Dorsolateral prefrontal cortex (tissue), 122 donors: ENCODE measurements at places on chromosomes 2 and 18.

DNA sequence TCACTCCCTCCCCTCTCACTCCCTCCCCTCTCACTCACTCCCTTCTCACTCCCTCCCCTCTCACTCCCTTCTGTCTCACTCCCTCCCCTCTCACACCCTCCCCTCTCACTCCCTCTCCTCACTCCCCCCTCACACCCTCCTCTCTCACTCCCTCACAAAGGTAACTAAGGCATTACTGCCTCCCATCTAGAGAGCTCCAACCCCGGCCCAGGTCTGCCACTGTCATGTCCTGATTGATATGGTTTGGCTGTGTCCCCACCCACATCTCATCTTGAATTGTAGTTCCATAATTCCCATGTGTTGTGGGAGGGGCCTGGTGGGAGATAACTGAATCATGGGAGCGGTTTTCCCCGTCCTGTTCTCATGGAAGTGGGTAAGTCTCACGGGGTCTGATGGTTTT lies 359.9 kb upstream of the MYT1L start:
- no peak for DNase-seq

DNA sequence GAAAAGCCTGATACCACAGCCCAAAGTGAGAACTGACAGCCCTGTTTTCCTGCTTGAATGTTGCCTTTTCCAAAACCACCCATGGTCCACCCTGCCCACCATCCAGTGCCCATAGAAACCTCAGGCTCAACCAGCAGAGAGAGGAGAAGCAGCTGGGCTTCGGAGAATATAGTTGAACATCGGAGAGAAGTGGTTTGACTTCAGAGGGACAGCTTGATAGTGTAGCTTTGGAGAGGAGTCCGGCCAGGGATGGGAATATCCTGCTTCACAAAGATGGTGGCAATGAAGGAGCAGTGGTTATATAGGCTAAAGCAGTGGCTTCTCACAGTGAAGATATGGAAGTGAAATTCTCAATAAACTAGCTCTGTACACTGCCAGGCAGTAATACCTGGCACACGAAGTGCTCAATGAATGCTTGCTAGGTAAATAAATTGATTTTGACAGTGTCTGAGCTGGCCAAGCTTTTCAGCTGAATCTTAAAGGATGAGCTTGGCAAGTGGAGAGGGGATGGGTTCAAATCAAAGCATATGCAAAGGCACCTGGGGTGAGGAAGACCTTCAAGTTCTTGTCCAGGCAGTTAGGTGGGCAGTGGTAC lies 21.2 kb downstream of the AFF3 start:
- no peak for DNase-seq

GRCh38 chr2:33513480-33513879 lies 37.0 kb downstream of the RASGRP3 start:
- no peak for DNase-seq

- no peak for DNase-seq
Observed at GRCh38 chr18:63346031-63346430, 21.0 kb downstream of the KDSR start.

DNA sequence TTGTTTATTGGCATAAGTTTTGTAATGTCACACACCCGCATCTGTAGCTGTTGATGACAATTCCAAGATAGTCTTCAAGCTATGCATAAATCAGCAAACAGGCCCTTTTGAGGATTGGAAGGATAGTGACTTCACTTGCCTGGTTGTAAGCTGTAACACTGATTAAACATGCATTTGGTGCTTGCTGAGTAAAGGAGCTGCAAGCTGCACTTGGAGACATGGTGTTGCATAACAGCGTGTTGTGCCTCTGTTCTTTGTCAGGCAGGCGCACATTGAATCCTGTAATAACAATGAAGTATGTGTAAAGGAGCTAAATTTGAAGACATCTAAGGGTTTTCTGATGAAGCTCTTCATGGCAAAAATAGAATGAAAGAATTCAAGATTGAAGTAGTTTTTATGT lies 68.7 kb upstream of the TTC27 start:
- DNase-seq, result peak; percentile 85

DNA sequence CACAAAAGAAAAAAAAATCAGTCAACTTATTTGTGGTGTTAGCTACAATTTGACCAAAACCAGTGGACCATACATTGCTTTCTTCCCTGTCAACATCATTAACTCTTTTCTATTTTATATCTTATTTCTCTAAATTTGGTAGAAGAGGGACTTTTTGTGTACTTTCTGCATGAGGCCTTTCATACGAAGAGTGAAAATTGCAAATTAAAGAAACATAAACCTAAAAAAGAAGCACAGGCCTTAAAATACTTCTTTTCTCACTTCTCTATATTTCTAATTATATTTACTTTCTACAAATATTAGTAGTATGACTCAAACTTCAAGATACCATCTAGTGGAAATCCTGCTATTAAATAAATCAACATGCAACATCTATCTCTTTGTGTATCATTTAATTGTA lies 1073.4 kb upstream of the ZEB2 start:
- no peak for DNase-seq

DNA sequence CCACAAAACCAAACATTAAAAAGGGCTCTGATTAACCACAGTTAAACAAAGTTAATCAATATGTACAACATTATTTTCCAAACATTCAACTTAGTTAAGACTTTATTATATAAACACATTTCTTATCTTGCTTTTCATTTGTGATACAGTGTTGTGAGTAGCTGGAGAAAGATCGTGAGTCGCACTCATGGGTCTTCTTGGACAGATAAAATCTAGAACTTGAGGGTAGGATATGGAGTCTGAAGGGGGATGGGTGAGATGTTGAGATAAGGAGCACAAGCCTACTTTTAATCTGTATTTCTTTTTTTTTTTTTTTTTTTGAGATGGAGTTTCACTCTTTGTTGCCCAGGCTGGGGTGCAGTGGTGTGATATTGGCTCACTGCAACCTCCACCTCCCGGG lies 22.6 kb upstream of the TMEM214 start:
- DNase-seq, result no peak

GRCh38 chr18:80244956-80245730 lies 2.2 kb downstream of the PARD6G start:
- no peak for DNase-seq

DNA sequence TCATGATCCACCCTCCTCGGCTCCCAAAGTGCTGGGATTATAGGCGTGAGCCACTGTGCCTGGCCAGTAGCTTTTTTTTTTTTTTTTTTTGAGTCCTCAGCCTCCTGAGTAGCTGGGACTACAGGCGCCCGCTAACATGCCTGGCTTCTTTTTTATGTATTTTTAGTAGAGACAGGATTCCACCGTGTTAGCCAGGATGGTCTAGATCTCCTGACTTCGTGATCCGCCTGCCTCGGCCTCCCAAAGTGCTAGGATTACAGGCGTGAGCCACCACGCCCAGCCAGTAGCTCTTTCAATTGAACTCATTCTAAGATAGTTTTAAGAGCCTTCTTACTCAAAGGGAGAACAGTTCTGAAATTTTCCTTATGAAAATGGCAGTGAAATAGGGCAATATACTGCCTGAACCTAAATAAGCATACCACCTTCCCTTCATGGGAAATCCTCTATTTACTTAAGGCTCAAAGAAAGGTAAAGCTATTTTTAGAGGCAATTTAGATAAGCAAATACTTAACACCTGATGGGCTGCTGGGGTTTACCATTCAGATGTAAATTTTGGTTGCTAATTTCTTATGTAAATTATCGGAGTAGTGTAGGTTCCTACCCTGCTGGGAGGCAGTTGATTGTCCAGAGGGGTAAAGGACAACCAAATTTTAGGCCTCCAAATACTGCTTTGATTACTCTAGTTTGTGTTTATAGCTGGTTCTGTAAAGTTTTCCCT lies 144.7 kb downstream of the GREB1L start:
- DNase-seq, result no peak

GRCh38 chr2:154914561-154914960 lies 216.1 kb downstream of the KCNJ3 start:
- no peak for DNase-seq

DNA sequence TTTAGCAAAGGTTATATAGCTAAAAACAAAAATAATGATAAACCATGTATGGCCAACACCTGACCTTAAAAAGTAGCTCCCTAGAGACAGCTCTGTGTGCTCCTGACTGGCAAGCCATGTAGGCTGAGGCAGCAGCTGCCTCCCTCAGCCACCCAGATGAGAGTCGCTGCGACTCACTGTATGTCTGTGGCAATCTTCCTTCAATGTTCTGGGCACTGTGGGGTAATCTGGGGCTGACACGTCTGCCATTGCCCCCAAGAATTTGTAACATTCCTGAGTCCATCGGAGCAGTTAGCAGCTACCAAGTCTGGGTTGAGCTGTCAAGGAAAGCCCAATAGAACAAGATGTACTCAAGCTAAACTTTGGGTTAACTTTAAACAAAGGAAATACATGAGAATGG lies 106.4 kb upstream of the DAPL1 start:
- DNase-seq, result no peak

- no peak for DNase-seq
Observed at GRCh38 chr2:223487214-223487846, 114.8 kb downstream of the SCG2 start.

- no peak for DNase-seq
Observed at GRCh38 chr18:908758-909724, 4.4 kb downstream of the ADCYAP1 start.

DNA sequence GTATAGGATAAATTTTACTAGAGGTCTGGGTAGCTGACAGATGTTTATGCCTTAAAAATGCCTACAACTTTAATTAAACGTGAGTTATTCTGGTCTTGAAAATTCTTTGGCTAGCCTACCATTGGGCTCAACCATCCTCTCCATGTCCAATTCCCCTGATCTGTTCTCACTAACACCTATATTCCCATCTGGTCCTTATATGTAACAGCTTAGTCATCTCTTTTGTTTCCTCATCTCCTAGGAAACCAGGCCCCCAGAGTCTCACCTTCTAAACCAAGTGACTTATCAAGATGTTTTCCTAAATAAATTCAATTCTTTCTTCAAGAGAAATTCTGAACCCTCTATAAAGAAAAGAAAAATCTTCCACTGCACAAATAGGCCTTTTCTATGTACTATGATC lies 148.5 kb downstream of the TTC32 start:
- DNase-seq, result no peak

DNA sequence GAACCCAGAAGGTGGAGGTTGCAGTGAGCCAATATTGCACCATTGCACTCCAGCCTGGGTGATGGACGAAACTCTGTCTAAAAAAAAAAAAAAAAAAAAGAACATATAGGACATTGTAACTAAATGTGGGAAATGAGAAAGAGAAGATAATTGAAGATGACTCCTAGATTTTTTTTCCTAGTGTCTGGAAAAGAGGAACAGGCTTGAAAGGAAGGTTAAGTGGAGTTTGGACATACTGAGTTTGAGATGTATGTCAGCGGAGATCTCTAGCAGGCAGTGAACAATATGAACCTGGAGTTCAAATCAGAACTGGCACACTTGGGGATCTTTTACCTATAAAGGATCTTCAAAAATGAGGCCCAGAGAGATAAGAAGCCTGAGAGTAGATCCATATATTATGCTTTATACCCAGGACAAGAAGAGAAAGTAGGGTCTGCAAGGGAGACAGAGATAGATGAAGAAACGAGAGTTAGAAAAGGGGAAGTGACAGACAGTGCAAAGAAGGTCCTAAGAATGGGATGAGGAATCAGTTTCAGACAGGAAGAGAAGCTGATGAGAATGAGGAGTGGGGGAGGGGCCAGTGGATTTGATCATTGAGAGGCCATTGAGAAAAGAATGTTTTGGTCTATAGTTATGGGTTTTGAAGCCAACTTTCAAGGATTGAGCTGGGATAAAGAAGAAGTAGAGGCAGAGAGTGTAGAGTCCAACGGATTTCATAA lies 46.9 kb upstream of the CD28 start:
- no peak for DNase-seq

- no peak for DNase-seq
Observed at GRCh38 chr18:54222922-54223567, 1.4 kb downstream of the MBD2 start.

DNA sequence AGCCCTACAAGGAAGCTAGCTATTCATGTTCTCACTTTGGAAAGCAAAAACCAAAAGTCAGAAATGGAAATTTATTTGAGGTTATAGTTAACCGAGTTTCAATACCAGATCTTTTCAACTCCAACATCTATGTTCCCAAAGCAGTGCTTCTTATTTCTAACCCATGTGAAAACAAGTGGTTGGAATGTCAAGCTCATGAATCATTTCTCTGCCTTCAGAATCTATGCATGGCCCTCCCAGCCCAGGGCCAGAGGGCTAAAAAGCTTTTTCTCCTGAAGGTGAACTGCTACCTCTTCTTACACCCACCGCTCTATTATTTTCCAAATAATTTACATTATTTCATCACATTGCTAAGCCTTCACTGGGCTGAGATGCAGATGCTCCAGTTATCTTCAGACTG lies 158.4 kb downstream of the SP3 start:
- no peak for DNase-seq

DNA sequence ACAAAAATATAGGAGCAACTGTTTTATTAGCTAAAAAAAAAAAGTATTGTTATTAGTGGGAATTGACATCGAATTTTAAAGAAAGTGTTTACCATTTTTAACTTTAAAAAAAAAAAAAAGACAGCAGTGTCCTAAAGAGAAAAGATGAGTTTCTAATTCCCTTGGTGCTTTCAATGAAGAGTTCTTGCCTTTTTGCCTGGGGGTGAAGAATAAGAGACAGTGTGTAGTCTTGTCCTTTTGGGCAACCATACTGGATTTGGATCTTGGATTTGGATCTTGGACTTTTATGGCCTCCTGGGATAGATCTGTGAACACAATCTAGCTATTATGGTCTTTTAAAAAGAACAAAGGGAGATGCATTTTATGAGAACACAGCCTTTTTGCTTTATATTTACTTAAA lies 60.2 kb upstream of the GLS start:
- no peak for DNase-seq

GRCh38 chr2:20048488-20049448 lies 2.7 kb downstream of the LAPTM4A start:
- no peak for DNase-seq
